ENCODE measurements at places on chromosomes 6 and 20. TPM values are rescaled to one million over a fixed set of nuclear protein-coding genes. Genes with fewer than 3 reads are reported as not detected.

GPRC6A gene
- total RNA-seq = not detected

- DNase-seq = no peak
Measured at GRCh38 chr6:19833947-19834346, 3.2 kb upstream of the ID4 start.

- no peak for DNase-seq
Measured at GRCh38 chr20:61760321-61760720, 305.4 kb downstream of the TAF4 start.

RNF8 gene
- 14.9 TPM for total RNA-seq

DNA sequence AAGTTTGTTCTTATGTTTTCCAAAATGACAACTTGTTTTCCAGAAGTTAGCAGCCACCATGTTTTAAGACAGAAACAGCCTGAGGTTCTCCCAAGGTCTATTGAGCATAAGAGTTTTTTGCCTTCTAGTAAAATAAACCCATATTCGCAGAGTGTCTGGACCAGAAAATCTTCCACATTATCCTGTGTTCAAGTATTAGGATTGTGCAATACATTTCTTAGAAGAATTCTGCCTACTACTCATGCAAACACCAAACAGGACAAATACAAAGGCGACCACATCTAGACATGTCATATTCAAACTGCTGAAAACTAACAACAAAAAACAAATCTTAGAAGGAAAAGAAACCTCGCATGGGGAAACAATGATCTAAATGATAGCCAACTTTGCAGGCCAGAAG is 145.4 kb upstream of the AHI1 start:
- no peak for DNase-seq

DEFB132 gene
- total RNA-seq = not detected

GRCh38 chr6:121436960-121437850 is 1.8 kb downstream of the GJA1 start:
- no peak for DNase-seq

DNA sequence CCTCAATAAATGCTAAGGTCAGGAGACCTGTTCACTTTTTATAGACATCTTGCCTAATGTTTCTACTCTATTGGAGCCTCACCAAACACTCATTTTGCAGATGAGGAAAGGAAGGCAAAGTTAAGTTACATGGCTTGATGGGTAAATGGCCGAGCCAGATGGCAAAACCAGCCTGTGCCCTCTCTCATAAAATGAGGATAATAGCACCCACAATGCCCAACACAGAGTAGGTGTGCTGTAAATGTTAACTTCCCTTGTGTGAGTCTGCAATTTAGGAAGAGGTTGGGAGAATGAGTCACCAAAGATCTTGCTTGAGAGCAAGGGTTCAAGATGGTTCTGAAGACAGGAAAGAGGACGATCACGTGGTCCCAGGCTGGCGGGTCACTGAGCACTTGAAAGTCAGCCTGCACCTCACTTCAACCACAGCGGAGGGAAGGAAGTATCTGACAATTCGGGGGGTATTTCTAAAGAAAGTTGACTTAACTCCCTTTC is 3.3 kb downstream of the KCNK5 start:
- no peak for DNase-seq

GRCh38 chr20:13772529-13772928 is 12.2 kb downstream of the ESF1 start:
- DNase-seq = no peak

DUSP15 gene
- 2.9 TPM for total RNA-seq

DNA sequence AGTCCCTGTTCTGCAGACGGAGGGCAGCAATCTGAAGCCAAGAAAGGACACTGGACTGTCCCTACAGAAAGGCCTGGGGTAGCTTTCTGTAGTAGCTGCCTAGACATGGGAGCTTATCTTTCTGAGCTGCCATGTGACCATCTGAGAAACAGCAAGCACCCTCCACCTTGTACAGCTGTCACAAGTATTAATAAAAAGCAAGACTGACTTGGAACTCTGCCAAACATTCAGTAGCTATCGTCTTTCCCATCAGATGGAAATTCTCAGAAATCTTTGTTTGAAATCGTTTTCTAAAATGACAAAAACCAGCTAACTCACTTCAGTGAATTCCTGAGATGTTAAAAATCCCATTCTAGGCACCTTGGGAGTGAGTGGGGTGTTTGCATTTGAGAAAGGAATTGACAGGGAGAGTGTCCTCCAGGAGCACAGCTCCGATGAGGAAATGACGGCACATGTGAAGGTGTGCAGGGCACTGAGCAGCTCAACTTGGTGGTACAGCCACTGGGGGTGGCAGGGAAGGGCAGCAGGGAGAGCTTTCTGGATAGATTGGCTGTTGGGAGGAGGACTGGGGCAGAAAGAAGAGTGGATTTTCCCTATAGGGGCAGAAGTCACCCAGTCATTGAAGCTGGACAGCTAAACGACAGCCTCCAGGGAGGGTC is 24.5 kb downstream of the ACSS1 start:
- no peak for DNase-seq

OR2H1 gene
- total RNA-seq = not detected

FAM209B gene
- not detected for total RNA-seq

GRCh38 chr6:118562959-118563358 is 14.9 kb downstream of the PLN start:
- DNase-seq = no peak

DNA sequence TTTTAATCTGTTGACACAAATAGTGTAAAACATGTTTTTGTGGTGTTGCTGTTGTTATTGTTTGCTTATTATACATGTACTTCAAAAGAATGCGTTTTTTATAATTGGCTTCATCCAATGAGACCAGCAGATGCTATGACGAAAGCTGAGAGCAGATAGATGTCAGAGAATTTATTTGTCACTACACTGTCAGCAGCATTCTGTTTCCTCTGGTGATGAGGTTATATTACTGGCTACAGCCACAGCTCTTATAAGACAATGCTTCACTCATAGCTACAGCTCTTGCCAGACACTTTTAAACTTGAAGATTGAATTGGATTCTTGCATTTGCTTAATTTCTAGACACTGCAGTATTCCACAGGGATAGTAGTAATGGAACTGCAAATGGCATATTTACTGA is 860.5 kb downstream of the TBC1D32 start:
- DNase-seq = no peak

- DNase-seq = no peak
Measured at GRCh38 chr6:129713806-129714333, 3.9 kb upstream of the ARHGAP18 start.

DNA sequence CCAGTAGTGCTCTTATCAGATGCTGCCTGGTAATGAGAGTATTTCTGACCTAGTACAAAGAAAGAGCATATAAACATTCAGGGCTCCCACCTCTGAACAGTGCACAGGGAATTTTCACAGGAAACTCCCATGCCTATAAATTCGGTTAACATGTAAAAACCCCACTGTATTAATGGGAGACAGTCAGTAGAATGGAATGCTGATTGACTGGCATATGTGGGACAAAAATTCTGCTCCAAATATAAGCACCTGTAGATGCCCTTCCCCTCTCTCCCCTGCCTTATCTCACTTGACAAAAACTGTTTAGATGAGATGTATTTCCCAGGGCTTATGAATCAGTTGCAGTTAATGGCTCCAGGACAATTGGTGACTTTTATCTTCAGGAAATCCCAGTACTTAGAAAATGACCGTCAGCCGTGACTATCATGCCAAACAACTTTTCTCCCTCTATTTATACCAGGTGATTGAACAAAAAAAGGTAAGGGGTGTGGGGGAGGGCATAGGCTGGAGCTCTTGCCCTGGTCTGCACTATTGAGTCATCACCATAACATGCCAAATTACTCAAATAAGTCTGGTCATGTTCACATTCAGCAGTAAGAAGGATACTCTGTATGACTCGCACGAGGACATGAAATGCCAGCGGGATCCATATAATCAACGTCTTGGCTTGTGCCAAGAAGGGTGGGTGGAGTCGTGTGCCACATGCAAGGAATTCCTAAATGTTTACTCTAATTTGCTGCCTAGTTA is 176.4 kb upstream of the BMP2 start:
- no peak for DNase-seq

Measured in Right ventricle myocardium inferior (tissue), 1 donor.